Non-pigmented ciliary epithelial cell (primary cell): ENCODE measurements at places on chromosomes 16 and 17.

DNA sequence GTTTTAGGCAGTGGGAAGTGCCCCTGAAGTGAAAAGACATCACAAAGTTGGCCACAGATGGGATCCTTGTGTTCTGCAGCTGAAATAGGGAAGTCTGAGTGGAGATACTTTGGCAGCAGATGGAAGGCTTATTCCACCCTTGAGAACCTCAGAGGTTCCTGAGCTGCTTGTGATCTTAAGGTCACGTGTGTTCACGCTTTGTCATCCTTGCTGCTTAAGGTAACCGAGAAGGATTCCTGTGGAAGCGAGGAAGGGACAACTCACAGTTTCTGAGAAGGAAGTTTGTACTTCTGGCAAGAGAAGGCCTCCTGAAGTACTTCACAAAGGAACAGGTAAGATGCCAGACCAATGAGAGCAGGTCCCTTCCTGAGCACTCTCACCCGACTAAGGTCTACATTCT, 12.2 kb downstream of the ADAP2 start:
- no peak for DNase-seq

DNA sequence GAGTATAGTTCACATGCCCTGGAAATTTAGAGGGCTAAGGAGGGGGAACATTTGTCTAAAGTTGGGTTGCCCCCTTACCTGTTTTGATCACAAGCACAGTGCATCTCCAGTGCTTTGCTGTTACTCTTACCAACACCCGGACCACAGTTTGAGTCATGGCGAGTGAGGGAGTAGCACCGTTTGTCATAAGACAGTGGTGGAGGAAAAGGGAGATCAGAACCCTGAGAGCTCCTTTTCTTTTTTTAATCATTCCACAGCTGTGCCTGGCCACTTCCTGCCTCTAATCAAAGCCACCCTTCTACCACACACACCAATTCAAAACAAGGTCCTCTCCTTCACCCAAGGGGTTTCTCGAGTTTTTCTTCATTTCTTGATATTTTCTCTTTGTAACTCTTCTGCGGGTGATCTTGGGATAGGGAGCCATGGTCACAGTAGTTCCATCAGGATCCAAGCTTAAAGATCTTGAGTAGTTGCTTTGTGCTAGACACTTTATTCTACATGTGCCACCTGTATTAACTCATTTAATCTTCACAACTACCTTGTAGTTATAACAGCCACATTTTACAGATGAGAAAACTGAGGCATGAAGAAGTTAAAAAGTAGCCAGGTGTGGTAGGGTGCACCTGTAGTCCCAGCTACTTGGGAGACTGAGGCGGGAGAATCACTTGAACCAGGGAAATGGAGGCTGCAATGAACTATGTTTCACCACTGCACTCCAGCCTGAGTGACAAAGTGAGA, 5.0 kb upstream of the MYL4 start:
- no peak for DNase-seq

GRCh38 chr17:40086150-40087044, 14.0 kb downstream of the NR1D1 start:
- DNase-seq = no peak

DNA sequence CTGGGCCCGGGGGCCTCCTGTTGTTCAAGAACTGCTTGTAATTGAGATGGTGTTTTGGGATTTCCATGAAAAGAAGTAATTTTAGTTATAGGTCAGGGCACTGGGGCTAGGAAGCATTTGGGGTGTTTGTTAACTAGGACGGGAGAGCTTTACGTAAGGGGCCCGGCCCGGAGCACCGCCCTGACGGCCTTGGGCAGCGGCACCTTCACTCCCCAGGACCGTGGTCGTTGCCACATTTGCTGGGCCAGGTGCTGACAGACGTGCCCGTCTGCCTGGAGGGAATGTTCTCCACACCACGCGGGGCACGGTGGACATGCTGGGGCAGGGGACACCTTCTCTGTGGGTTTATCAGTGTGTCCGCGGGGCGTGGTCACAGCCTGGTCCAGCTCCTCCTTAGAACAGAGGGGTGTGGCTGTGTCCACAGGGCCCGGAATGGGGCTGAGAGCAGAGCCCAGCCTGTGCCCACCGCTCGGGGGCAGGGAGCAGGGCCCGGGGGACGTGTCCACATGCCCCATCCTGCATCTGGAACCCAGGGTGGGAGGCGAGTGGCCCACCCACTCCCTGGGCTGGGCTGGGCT, 57.7 kb downstream of the BAIAP2 start:
- no peak for DNase-seq

DNA sequence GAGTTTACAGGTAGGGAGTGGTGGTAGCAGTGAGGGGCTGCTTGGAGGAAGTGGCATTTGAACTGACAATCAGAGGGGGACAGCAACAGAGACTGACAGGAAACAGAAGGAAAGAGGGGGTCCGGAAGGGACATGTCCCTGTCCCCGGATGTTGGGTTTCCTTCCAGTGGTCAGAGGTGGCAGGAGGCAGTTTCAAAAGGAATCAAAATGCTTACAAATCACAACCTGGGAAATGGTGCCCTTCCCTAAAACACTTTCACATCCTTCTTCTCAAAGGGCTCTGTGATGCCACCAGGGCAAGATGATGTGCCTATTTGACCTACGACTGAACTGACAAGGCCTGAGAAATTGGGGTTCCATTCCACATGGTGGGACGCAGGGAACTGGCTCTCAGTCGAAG, 19.7 kb downstream of the ADGRG1 start:
- DNase-seq = no peak

- no peak for DNase-seq
Observed at GRCh38 chr16:57778658-57779057, 23.6 kb downstream of the KIFC3 start.

DNA sequence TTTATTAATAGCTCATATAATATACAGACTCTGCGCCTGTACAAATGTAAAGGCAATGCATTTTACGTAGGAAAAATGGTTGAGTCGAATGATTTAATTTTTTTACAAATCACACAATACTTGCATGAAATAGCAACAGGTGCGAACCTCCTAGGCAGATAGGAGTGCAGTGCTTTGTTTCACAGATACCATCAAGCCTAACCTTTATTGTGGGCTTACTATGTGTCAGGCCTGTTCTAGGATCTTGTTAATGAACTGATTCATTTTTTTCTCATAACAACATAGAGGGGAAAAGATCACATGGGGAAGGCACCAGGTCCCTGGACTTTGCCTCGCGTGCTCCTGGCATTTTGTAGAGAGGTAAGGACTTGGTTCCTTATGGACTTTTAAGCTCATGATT, 107.8 kb downstream of the PRKCB start:
- DNase-seq = no peak

DNA sequence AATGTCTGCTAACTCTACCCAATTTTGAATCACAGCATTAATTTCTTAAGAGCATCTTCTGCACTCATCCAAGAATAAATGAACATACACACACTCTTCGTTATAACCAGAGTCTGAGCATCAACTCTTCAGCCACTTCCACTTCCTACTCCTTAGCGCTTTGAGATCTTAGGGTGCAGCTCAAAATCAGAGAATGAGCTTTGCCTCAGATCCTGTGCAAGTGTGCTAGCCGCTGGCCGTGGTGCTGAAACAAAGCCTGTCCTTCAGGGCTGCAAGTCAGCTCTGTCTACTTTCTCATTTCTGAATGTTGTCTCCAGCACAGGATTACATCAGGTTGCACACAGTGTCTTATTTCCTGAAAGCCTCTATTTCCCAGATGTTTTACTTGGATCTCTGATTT, 165.4 kb downstream of the AIPL1 start:
- DNase-seq = no peak

GRCh38 chr16:68246666-68247065, 1.5 kb downstream of the PLA2G15 start:
- DNase-seq = no peak

DNA sequence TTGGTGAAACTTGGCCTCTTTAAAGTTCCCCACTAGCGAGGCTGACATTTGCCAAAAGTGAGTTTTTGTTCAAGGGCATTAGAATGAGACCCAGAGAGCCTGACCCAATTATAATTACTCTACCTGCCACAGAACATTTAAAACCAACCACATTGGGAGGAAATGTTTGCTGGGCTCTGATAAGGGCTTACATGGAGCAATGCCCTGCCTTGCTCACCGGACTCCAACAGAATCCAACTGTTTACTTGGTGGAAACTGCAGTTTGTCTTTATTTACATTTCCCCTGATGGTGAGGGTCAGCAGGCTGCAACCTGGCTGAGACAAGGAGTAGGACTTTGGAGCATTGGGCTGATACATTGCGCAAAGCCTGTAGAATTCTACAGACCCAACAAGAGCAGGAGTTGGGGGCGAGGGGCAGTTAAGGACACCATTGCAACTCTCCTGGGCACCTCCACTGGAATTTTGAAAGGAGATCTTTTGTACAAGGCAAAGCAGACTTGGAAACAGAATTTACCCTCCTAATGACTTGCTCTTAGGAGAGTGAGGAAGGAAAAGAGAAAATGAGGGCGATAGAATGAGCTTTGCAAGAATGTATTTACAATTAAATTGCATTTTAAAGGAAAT, 368.6 kb downstream of the SHISA9 start:
- DNase-seq = no peak

DNA sequence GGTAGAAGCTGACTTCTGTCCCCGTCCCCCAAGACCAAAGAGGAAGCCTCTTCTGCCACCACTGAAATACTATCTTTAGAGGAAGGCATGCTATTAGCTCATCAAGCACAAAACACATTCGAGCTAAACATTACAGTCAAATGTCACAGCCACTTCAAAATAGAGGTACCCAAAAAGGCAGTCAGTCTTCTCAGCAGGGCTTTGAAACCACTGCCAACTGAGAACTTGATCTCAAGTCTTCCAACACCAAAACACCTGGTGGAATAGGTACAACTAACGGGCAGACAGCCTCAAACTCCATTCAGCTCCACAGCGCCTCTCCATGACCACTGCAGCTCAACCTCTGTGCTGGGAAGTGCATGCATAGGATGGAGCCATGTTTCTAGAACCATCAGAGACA, 36.0 kb downstream of the ZFHX3 start:
- DNase-seq = no peak

DNA sequence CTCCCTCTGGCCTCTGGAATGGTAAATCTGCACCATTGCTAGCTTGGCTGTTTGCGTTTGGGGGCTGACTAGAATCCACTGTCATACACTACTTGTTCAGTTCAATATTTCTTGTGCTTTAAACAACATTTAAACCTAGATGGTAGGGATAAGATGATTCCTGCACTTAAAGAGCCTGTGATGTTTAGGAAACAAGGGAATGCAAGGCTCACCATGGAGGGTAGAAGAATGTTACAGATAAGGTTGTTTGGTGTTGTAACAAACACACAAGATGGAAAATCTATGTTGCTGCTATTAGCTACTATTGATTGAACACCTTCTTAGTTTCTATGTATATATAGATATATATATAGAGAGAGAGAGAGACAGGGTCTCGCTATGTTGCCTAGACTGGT, 31.4 kb downstream of the YPEL2 start:
- no peak for DNase-seq

DNA sequence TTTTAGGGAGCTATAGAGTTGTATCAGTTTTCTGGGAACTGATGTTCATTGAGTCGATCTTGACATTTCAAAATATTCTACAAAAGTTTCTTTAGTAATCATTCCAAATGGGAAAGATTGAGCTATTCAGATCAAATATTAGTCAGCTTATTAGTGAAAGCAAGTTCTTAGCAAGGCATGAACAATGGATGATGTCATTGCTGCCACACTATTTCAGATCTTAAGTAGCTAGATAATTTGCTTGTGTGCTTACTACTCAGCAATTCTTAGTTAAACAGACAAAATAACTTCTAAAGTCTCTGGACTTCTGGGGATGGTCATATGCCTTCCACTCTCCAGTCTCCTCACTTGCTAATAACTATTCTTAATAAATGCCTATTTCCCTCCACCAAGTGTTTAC, 69.0 kb upstream of the CDH8 start:
- no peak for DNase-seq

- no peak for DNase-seq
Observed at GRCh38 chr17:69732272-69732918, 317.9 kb downstream of the MAP2K6 start.

- no peak for DNase-seq
Observed at GRCh38 chr17:45110676-45111611, 21.4 kb downstream of the PLCD3 start.

GRCh38 chr16:58086381-58087208, 42.6 kb downstream of the CFAP20 start:
- no peak for DNase-seq

DNA sequence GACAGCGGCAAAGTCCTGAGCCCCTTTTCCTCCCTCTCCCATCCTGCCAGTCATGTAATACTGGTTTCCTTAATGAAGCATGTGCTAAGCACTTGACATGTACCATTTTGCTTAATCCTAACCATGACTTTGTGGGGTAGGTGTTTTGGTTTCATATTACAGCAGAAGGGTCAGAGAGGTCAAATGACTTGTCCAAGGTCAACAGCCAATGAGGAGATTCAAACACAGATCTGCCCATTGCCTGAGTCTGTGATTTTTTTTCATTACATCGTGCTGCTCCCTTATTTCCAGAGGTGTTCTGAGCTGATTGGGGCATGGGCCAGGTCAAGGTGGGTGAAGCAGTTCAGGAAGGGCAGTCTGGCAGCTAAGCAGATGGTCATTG, 17.6 kb upstream of the PHF12 start:
- DNase-seq = no peak

GRCh38 chr17:18974407-18975149, 22.6 kb downstream of the SLC5A10 start:
- no peak for DNase-seq
